ENCODE measurements at places on chromosomes 12 and 14.

DNA sequence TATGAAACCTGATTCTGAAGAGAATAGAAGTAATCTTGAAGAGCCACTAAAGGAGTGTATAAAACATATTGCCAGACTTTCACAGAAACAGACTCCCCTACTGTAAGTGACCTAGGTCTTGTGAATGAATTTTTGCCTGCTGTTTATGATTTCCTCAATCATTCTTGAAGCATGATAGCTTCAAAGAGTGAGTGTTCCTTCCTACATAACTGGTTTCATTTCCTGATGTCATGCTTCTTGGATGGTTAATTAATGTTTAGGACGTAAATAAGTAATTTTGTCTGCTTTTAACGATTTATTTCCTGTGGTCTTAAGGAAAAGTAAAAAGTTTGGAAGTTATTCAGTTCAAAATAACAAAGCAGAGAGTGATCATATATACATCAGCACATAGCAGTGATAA is 129.8 kb downstream of the PIK3C2G start:
- no peak for DNase-seq

DNA sequence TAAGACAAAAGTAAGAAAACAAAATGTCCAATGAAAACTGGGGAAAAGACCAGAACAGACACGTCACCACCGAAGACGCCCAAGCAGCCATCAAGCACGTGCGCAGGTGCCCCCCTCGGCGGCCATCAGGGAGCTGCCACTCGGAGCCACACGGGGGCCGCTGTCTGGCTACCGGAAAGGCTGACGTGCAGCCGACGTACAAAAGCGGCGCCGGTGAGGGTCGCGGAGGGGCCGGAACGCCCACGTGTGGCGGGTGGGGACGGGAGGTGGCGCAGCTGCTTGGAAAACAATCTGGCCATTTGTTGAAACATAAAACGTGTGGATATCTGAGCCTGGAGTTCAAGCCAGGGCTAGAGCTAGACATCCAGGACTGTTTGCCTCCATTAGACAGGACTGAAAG is 60.7 kb downstream of the GALNT9 start:
- DNase-seq: peak; percentile 78

- DNase-seq: peak; percentile 24
Measured at GRCh38 chr12:49233842-49234526, 30.9 kb upstream of the TUBA1C start.

GRCh38 chr12:130633771-130634170 is 82.3 kb downstream of the RIMBP2 start:
- DNase-seq: peak; percentile 63

DNA sequence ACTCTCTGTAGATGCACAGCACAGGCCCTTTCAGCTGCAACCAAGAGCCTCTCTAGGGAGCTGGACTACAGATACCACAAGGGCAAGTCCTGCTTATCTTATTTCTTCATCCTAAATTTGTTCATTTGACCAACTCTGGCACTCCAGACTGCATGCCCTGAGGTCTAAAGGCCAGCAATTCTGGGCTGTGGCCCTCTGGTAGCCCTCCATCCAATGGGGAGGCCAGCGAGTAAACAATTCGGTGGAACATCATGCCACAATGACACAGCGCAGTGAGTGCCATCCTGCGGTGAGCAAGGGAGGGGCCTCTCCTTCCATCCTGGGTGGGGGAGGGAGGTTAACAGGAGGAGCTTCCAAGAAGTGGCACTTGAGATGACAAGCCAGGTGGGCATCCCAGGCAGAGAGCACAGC is 652 bp upstream of the SELPLG start:
- no peak for DNase-seq

- DNase-seq: no peak
Measured at GRCh38 chr12:122839907-122840554, 4.8 kb downstream of the HIP1R start.

DNA sequence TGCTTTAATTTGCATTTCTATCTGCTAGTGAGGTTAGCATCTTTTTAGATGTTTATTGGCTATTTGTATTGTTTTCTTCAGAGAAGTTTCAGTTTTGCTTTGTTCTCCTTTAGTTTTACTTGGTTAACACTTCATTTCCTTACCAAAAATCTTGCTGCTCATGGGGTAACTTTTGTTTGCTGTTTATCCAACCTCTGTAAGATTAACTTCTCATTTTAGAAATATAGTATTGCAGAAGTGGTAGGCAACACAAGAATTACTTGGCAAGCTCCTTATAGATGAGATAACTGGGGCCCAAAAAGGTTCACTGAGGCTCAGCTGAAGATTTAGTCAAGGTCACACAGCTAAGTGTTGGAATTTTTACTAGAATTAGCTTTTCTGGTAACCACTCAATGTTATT is 40.5 kb downstream of the ALKBH1 start:
- DNase-seq: no peak

DNA sequence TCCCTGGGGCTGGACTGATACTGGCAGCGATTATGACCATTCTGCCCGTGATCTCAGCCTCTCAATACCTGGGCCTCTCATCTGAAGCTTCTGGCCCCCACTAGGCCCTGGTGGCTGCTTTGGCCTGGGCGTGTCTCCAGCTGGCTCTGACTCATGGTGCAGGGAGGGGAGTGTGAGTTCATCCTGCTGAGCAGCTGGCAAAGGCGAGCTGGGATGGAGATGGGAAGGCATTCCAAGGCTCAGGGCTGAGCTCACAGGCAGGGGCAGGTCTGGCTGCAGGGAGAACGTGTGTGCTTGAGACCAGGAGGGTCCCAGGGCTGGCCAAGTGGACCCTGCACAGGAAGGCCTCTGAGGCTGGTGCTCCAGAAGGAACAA is 221.8 kb downstream of the TMEM121 start:
- no peak for DNase-seq

- DNase-seq: no peak
Measured at GRCh38 chr12:130156652-130157275, 5.5 kb upstream of the FZD10 start.

- DNase-seq: no peak
Measured at GRCh38 chr12:70241845-70242244, 1.4 kb upstream of the CNOT2 start.

GRCh38 chr12:100185361-100185894 is 15.2 kb upstream of the ACTR6 start:
- DNase-seq: no peak
